ENCODE measurements at places on chromosomes 12 and 14. TPM values are rescaled to one million over a fixed set of nuclear protein-coding genes. Genes with fewer than 3 reads are reported as not detected.
A peak's percentile ranks its signal among the peaks of the same experiment; 100 is the strongest.

DNA sequence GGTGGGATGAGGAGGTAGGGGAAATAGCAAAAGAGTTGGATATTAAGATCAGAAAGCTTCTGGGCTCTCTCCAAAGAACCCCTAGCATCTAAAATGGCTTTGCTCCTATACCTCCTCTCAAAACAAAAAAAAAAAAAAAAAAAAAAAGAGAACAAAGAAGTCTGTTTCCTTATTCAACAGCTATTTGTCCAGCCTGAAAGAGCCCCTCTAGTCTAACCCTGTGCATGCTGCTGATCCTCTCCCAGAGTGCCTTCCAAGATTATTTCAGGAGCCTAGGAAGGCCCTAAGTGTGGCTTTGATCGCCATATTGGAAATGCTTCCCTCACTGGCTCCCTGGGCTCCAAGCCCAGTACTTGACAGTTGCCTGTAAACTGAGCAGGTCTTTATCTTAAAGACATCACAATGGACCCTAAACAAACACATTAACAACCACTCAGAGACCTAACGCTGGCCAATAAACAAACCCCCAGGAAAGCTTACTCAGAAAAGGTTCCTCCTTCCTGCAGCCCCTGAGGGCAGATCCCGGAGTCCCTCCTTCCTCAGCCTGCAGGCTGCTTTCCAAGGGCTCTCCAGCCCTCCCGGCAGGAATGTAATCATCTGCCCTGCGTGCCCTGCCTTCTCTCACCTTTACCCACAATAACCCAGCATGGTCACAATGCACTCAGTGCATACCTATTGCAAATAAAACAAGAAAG is 17.4 kb upstream of the COL2A1 start:
- no peak overlapping the region for H3K27ac ChIP-seq
- H3K27me3 ChIP-seq: peaks cover 42% of the 10 kb centered on the region
- no peaks in the 10 kb centered on the region for H3K36me3 ChIP-seq
- DNase-seq: no peak

GRCh38 chr12:1473418-1473817 is 121.0 kb downstream of the FBXL14 start:
- H3K27ac ChIP-seq: peak overlapping the region; percentile 69
- no peaks in the 10 kb centered on the region for H3K27me3 ChIP-seq
- H3K36me3 ChIP-seq: no peaks in the 10 kb centered on the region
- H3K4me3 ChIP-seq: no peak overlapping the region

GRCh38 chr12:71556875-71557274 is 106.8 kb downstream of the ZFC3H1 start:
- H3K4me3 ChIP-seq: no peak overlapping the region
- no peaks in the 10 kb centered on the region for H3K27me3 ChIP-seq
- no peak for DNase-seq
- no peaks in the 10 kb centered on the region for H3K4me1 ChIP-seq
- no peak overlapping the region for H3K27ac ChIP-seq

DNA sequence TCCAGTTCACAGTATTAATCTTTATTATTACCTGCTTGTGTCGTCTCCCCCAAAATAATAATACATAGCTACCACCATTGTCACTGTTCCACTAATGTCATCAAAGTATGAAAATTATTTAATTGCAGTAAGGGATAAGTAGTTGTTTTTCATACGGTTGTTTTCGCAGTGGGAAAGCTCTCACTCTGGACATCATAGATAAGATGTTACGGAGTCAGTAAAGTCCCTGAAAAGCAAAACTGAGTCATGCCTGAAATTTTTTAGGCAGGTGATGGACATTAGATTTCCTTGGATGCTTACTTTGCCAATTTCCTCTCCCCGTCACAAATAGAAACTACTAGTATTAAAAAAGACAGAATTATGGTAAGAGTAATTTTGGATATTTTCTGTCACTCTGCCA is 13.2 kb downstream of the PNP start:
- peaks cover 14% of the 10 kb centered on the region for H3K36me3 ChIP-seq
- H3K4me3 ChIP-seq: no peak overlapping the region
- H3K27me3 ChIP-seq: no peaks in the 10 kb centered on the region
- no peak overlapping the region for H3K27ac ChIP-seq
- DNase-seq: no peak

DNA sequence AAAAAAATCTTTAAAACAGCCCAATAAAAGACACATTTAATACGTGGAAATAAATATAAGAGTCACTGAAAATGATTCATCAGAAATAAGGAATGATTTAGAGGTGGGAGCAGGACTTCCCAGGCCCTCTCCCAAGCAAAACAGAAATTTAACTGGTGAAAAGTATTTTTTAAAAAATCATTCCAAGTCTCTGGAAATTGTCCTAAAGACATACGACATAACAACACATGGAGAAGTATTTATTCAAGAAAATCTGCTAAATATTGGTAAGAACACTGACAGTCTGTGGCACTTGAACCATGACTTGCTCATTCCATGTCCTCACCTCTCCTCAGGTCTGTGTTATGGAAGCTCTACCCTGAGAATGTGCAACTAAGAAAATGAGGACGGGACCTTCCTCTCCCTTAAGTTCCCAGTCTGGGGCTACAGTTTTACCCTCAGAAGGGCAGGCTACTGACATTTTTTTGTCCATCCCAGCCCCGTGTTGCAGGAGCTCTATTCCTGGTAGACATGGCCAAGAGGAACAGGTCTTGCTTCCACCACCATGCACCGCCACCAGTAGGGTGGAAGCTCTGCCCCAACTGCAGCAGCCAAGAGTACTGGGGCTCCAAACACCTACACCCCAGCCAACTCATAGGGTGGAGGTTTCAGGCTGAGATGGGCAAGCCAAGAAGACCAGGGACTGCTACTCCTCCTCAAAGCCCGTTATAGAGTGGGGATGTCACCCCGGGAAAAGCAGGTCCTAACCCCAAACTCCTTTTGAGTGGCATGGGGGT is 193.0 kb downstream of the CRADD start:
- H3K4me1 ChIP-seq: no peaks in the 10 kb centered on the region
- peak; percentile 44 for DNase-seq
- no peak overlapping the region for H3K27ac ChIP-seq
- H3K36me3 ChIP-seq: peaks cover 34% of the 10 kb centered on the region

DNA sequence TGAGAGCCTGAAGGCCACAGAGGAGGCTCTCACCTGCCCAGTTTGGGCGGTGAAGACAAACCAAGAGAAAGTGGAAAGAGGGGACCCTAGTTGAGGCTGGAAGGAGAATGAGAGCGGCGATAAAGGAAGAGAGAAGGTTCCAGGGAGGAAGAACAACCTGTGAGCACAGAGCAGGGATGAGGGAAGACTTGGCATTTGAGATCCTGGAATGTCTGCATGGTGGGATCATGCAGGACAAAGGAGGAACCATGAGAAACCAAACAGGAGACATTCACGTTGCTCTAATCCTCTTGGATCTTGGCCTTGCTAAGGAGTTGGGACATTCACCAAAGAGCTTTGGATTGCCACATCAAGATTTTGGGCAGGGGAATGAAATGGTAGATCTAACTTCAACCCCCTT is 22.9 kb upstream of the RBM19 start:
- peaks cover 20% of the 10 kb centered on the region for H3K27me3 ChIP-seq
- H3K36me3 ChIP-seq: no peaks in the 10 kb centered on the region

DNA sequence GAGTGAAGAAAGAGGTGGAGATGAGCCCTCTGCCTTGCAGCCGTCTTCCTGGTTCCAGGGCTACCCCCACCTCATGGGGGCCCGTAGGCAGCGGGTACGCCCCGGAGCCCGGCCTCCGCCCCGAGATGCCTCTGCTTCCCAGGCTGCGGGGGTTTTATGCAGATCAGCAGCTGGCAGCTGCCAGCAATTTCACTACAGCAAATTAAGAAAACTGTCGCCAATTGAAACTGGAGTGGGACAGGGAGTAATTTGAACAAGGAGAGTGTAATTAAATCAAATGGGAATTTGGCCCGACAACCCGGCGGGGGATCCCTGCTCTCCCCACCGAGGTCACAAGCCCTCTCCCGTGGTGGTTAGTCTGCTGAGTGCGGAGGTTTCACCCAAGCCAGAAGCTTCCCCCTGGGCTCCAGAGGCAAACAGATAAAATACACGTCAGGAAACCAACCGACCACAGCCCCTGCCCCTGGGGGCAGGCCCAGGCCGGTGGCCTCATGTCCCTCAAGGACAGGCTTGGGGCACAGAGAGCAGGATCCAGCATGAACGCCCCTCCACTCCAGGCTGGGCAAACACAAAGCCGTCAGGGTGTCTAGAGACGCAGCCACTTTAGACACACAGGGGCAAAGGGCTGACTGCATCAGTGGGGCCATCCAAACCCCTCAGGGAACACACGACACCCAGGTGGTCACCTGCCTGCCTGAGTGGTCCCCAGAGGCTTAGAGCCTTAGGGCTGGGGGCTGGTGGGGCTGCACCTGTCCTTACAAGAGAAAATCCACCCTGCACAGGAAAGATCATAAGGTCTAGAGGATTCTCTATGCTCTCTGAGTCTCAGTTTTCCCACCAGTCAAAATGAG is 53.8 kb downstream of the TESC start:
- no peak overlapping the region for H3K4me3 ChIP-seq
- no peak for DNase-seq
- H3K27me3 ChIP-seq: no peaks in the 10 kb centered on the region
- peaks cover 3% of the 10 kb centered on the region for H3K36me3 ChIP-seq
- H3K27ac ChIP-seq: no peak overlapping the region

OR4E2 gene
- total RNA-seq: not detected

Measured in activated CD4-positive, alpha-beta T cell treated with anti-CD3 and anti-CD28 coated beads, Interleukin-2, amount 10 ng/mL, durations not matched to agents 24 days and 14 days (primary cell).